ENCODE measurements at places on chromosomes 11 and 22. TPM values are rescaled to one million over a fixed set of nuclear protein-coding genes. Genes with fewer than 3 reads are reported as not detected.

GRCh38 chr11:100810146-100810545 lies 123.1 kb downstream of the ARHGAP42 start:
- no peak for DNase-seq

DNA sequence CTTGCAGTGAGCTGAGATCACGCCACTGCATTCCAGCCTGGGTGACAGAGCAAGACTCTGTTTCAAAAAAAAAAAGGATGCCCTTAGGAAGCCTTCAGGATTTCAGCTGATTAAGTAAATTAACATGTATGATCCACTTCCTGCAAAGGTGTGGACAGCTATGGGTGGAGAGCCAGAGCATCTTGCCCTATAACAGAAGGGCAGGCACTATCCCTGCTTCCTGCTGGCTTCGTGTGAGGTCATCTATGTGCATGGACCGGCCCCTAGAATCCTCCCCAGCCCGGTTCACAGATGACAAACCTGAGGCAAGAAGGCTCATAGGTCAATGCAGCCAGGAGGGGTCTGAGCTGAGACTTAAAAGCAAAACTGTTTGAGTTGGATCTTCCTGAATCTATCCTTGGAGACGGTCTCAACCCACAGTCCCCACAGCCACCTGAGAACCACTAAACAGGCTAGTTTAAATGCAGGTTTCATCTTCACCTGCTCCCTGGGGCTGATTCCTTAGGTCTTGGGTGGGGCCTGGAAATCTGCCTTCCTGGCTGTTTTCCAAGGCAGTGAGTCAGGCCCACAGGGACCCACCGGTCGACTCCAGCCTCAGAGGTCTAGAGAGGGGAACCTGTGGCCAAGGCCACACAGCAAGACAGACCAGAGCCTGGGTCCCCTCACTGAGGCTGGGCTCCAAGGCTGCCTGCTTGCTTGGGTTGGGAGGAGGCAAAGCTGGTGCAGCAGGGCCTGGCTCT lies 55.2 kb upstream of the MPEG1 start:
- no peak for DNase-seq

DNA sequence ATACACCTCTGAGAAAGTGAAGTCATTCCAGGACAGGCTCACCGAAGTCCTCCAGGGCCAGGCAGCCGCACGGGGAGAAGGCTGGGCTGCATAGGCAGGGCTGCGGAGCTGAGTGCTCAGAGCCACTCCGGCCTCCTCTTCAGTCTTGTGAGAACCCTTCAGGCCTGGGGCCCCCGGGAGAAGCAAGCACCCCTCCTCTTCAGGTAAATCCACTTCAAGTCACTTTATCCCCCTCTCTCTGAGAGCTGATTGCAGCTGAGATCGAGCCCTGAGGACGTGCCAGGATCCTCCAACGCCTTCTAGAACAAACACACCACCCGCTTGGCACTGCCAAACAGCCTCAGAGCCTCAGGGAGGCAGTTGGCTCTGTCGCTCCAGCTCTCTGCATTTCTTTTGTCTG lies 1526.3 kb downstream of the BRD1 start:
- no peak for DNase-seq

DNA sequence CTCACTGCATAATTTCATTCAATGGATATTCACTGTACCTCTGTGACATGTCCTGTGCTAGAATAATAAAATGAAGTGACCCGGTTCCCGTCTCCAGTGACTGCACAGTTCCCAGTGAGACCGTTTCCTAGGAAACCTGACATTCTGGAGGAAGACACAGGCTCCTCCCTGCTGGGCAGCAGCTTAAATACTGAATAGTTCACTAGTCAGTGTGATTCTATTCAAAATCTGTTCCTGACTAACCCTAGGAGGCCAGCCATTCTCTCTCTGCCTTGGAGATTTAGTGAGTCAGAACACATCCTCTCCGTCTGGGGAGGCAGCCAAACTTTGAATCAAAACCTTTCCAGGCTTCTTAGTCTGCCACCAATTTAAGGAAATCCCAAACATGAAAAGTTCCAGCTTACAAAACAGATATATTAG lies 11.3 kb downstream of the TRIM66 start:
- DNase-seq, result peak; percentile 84

GRCh38 chr11:103007521-103007920 lies 52.0 kb upstream of the MMP13 start:
- no peak for DNase-seq

GRCh38 chr11:130897262-130898182 lies 18.8 kb downstream of the SNX19 start:
- DNase-seq, result peak; percentile 85

DNA sequence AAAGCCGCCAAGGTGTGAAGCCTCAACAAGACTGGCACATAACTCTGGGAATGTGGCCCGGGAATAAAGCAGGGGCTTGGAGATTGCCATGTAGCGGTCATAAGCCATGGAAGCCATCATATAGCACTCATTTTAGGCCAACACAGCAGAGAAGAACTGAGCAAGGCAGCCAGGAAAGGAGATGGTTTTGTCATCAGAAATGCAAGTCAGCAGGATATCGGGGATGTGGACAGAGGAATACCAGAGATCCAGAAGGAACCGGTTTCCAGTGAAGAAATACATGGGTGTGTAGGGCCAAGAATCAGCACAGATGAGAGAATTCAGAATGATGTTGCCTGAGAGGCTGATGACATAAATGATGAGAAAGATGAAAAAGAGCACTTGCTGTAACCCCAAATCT lies 3.0 kb upstream of the OR9G4 start:
- no peak for DNase-seq

GRCh38 chr11:91081440-91082043 lies 858.7 kb upstream of the CHORDC1 start:
- DNase-seq, result peak; percentile 6

- no peak for DNase-seq
These were observed 3.9 kb upstream of the MICAL2 start for GRCh38 chr11:12106501-12106900.

- no peak for DNase-seq
These were observed 5.6 kb downstream of the SLC36A4 start for GRCh38 chr11:93192163-93192562.

DNA sequence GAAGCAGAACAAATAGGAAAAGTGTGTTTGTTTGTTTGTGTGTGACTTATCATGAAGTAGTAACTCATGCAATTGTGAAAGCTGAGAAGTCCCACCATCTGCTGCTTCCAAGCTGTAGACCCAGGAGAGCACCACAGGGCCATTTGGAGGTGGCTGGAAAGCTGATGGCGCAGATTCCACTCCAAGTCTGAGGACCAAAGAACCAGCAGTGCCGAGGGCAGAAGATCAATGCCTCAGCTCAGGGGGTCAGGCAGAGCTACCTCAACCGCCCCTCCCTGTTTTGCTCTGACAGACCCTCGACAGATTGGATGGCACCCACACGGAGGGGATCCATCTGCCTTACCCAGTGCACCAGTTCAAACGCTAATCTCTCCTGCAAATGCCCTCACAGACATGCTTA lies 896.2 kb downstream of the BRD1 start:
- no peak for DNase-seq

DNA sequence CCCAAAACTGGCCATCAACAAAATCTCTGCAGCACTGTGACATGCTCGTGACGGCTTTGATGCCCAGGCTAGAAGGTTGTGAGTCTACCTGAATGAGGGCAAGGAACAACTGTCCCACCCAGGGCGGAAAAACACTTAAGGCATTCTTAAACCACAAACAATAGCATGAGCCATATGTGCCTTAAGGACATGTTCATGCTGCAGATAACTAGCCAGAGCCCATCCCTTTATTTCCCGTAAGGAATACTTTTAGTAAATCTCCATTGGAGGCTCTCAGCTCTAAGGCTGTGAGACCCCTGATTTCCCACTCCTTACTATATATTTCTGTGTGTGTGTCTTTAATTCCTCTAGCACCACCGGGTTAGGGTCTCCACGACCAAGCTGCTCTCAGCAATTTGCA lies 3.4 kb downstream of the CHORDC1 start:
- DNase-seq, result no peak

DNA sequence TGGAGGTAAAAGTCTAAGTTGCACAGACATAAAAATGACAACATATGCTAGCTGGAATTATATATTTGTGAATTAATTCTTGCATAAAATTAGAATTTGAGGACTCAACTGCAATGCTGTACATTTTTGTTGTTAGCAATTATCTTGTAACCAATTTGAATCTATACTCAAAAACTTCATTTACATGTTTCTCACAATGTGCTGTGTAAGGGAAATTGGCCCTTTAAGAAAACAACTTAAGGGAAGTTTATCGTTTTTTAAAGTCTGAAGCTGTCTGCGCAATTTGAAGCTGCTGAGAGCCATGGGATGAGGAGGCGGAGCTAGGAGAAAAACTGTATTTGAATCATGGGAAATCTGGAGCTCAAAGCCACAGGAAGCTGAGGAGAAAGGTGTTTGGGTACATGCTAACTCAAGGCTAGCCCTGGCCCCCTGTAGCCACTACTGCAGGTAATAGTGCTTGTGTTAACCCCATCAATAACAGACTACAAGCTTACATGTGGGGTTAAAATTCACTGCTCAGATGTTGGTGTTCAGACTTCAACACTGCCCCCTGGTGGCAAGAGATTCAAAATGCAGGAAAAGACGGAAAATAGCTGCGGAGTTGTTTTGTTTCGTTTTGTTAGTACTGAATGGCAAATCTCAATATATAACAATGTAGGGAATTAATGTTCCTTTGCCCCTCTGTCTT lies 126.1 kb downstream of the BRD1 start:
- DNase-seq, result no peak

DNA sequence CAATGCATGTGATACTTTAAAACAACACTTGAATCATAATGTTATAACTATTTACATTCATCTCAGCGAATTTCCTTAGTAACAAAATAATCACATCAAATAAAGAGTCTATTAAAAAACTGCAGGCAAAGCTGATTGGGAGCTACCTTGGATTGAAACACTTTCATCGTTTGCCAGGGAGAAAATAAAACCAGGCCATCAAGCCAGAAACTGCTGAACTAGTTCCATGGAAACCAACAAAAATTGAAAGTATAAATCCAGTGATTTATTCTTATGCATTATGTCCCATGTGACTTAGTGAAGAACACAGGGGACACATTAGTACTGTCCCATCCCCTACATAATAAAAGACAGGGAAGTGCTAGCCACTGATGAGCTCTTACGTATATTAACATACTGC lies 21.7 kb downstream of the SLC35F2 start:
- DNase-seq, result no peak

- DNase-seq, result no peak
These were observed 632.6 kb downstream of the NELL1 start for GRCh38 chr11:21301981-21302380.

DNA sequence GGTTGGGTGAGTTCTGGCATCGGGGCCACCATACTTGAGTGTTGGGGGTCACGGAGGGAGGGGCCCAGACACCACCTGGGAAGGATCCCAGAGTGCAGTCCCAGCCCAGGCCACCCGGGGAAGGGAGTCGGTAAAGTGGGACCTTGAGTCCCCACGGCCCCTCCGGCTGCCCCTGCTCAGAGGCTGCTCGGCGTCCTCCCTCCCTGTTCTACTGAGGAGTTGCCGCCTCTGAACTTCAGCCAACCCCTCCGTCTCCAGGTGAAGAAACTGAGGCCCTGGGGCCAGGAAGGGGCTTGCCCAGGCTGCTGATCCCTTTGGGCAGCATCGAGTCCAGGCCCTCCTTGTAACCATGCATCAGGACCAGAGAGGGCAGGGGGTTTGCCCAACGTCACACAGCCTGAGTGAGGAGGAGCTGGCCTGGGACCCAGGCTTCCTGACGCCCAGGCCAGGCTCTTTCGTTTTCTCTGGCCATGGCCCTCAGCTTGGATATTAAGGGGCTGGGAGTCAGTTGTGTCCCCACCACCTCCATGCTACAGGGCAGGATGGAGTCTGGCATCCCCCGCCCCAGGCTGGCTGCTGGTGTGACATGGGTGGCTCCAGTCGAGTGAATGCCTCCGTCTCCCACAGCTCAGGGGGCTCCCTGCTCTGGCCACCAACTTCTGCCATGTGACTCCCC lies 1.3 kb downstream of the PARVG start:
- no peak for DNase-seq

- DNase-seq, result no peak
These were observed 277.6 kb downstream of the TTC28 start for GRCh38 chr22:28402060-28402459.

GRCh38 chr11:134515081-134515960 lies 103.3 kb upstream of the B3GAT1 start:
- DNase-seq, result no peak

DNA sequence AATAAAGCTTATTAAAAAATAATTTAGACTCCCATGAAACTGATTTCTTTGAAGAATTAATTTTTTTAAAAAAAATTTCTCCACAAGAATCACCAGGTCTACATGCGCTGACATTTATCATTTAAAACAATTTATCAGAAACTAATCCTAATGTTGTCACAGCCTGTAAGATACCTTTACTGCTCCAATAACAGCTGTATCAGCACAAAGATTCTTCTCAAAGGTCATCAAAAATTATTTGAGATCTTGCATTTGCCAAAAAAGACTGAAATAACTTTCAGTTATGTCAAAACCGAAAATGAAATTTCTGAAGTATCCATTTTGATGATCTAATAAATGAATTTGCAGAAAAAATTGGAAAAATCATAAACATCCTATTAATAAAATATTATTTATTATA lies 8.1 kb downstream of the KRTAP5-5 start:
- DNase-seq, result no peak

DNA sequence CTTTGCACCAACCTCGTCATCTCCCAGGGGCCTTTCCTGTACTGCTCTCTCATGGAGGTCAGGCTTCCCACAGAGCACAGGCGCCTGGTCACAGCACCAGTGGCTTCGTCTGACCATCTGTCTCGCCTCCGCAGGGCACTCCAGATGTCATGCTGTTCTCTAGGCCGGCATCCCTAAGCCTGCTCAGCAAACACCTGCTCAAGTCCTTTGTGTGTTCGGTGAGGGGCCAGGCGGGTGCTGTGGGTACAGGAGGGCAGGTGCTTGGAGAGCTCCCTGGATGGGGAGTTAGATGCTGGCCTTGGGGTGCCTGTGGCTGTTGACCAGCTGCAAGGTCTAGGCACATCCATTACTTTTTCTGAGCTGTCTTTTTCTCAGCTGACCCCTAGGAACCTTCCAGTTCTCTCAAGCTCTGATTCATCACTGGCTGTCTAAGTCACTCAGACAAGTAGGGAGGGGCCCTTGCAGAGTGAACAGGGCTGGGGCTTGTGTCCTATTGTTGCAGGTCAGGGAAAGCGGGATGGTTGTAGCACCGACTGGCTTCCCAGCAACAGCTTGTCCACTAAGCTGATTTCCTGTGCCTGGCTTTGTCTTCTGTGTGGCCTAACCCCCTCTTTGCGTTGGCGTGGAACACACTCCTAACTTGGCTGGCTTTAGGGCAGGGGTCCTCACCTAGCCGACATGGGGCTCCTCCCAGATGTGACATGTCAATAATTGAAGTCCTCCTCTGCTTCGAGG lies 9.2 kb downstream of the CLDN5 start:
- no peak for DNase-seq

The DCHS1 gene
- total RNA-seq, result 9.0 TPM

The TCN2 gene
- total RNA-seq, result 8.9 TPM

The RAPSN gene
- 5.6 TPM for total RNA-seq

The CASP4 gene
- total RNA-seq, result 6.6 TPM

The SLC15A3 gene
- 17.9 TPM for total RNA-seq

The FBLN1 gene
- total RNA-seq, result 44.8 TPM

The MMP13 gene
- not detected for total RNA-seq

The VSIG10L2 gene
- not detected for total RNA-seq

The P2RY2 gene
- 15.2 TPM for total RNA-seq

The BAIAP2L2 gene
- total RNA-seq, result not detected

The BIK gene
- total RNA-seq, result 0.81 TPM

The FGF4 gene
- total RNA-seq, result not detected
